ENCODE measurements at places on chromosomes 4 and X.

DNA sequence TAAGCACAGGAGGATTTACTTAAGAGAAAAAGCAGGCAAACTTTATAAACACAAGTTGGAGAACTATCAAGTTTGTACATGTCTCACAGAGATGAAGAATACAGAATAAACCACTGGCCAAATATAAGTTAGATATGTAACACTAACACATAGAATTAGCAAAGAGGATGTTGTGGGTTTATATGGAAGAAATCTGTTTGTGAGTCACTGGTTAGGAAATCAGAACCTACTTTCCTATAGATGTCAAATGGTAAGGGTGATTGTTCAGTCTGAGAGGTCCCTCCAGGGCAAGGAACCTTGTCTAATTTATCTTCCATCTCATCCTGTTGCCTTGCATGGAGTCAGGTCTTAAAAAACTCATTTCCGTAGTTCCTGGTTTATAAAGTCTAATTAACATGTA, 14.8 kb upstream of the ART3 start:
- DNase-seq = no peak

DNA sequence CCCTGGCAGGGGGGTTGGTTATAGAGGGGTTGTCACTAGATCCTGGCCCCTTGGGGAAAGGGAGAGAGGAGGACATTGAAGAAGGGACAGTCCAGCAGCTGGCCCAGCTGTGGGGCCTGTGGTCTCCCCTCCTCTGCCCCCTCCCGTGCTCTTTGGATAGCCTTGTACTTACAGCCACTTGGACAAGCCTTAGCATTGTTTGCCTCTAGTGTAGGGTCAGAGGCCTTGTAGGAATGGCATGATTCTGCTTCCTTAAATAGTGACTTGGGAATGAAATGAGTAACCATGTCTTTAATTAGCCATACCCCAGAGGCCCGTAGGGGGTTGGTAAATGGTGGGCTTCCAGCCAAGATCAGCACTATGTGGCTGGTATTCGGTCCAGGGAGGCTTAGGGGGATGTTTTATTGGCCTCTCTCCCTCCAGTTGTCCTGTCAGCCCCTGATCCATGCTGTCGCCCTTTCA, 230.6 kb downstream of the PTTG2 start:
- no peak for DNase-seq

- no peak for DNase-seq
Observed at GRCh38 chrX:14386981-14387380, 142.4 kb upstream of the GLRA2 start.

DNA sequence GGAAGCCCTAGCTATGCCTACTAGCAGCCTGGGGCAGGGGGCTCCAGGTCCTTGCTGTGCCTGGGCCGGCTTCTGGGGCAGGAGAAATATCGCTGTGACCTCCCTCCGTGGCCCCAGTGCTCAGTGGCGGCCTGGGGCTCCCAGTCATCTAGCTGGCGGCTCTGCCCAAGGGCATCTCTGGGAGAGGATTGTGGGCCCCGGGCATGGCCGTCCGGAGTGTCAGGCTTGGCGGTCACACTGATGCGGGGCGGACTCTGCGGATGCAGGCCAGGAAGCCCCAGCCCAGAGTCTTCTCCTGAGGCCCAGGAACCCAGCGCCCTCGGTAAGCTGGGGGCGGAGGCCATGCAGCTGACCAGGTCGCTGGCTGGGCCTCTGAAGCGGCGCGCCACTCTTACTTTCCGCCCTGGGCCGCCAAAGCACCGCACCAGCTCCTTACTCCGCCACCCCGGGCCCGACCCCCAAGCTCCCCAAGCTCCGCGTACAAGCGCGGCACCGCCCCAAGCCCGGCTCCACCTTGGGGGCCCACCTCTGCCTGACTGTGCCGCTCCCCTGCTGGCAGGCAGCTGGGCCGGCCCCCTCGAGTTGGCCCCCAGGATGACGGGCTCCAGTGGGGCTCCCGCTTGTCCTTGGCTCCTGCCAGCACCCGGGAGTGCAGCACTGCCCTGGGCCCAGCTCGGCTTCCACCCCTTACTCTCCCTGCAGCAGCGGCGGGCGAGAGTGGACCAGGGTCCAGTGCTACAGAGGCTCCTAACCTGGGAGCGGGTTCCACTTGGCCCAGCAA, 720.0 kb downstream of the PCDH18 start:
- DNase-seq = no peak

DNA sequence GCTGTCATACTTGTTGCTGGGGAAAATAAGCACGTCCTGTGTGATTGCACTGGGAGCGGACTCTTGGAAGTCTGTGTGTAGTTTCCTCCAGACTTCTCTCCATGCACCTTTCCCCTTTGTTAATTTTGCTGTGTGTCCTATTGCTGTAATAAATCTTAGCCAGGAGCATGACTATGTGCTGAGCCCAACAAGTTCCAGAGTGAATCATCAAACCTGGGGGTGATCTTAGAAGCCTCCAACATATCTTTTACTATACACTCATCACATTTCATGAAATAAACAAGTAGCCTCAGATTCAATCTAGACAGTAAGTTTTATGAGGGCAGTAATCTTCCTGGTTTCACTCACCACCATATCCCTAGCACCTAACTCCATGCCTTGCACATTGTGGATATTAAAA, 43.3 kb upstream of the FGF13 start:
- no peak for DNase-seq

GRCh38 chr4:117385526-117385925, 300.1 kb upstream of the TRAM1L1 start:
- no peak for DNase-seq

GRCh38 chr4:101103381-101104142, 243.8 kb downstream of the PPP3CA start:
- DNase-seq = peak; percentile 57

DNA sequence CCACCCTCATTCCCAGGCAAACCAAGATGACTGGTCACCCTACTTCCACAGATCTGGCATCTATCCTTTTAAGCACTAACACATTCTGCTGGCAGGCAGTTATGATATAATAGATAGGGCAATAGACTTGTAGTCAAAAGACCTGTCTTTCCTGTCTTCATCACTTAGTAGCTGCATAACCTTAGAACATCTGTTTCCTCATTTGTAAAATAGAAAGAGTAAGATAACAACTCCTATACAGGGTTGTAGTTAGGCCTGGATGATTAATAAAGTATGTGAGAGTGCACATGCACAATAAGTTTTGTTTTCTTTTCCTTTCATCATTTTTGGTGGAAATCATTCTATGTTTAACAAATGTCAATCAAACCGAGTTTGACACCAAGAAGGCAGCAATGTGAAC, 72.1 kb downstream of the GPR82 start:
- DNase-seq = no peak

DNA sequence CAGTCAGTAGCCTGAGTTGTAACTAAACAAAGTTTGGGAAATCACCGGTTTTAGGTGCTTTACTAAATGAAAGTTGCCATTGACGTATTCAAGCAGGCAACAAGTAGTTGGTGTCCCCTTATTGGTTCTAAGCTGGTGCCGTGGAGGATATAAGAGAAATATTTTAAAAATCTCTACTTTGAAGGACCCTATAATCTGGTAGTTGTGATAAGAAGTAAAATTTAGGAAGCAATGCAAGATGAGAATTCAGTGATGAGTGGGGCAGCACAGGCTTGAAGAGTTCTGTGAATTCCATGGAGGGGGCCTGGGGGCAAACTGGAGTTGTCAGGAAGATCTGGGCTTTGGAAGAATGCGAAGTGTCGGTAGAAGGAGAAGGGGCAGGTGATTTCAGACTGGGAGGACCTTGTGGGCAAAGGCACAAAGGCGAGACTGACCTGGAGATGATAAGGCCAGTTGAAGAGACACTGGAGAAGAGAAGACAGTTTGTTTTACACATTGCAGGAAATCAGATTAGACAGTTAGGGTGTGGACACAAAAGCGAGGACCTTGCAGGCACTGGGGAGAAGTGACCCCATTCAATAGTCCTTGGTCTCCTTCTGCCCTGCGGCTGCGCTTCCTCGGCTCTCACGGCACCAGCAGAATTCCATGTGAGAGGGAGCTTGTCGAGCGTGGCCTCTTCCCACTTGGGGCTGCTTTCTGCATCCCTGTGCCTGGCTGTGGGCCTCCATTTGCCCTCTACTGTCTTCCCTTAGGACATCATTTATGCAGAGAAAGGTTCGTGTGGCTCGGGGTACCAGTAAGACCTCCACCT, 1.3 kb downstream of the RHOH start:
- DNase-seq = peak; percentile 82

GRCh38 chrX:49137492-49137891, 14.0 kb upstream of the GPKOW start:
- no peak for DNase-seq

- DNase-seq = no peak
Observed at GRCh38 chr4:86556791-86557415, 37.2 kb upstream of the PTPN13 start.

- no peak for DNase-seq
Observed at GRCh38 chr4:61545902-61546480, 345.9 kb downstream of the ADGRL3 start.

DNA sequence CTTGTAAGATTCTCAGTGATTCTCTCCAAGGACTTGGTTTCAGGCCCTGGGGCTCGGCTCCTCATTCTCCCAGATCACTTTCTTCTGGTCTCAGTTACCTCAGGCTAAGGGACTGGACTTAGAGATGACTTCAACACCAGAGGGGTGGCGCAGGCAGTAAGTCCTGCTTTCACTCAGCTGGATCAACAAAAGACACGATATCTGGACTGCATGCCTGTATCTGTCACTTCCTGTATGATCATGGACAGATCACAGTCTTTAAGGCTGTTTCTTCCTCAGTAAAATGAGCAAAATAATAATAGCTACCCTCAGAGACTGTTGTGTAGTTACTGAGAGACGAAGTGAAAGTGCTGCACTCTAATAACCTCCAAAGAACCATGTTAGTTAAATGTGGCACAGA, 19.5 kb upstream of the CXCR3 start:
- DNase-seq = no peak

- no peak for DNase-seq
Observed at GRCh38 chrX:40240844-40241243, 143.1 kb upstream of the BCOR start.

DNA sequence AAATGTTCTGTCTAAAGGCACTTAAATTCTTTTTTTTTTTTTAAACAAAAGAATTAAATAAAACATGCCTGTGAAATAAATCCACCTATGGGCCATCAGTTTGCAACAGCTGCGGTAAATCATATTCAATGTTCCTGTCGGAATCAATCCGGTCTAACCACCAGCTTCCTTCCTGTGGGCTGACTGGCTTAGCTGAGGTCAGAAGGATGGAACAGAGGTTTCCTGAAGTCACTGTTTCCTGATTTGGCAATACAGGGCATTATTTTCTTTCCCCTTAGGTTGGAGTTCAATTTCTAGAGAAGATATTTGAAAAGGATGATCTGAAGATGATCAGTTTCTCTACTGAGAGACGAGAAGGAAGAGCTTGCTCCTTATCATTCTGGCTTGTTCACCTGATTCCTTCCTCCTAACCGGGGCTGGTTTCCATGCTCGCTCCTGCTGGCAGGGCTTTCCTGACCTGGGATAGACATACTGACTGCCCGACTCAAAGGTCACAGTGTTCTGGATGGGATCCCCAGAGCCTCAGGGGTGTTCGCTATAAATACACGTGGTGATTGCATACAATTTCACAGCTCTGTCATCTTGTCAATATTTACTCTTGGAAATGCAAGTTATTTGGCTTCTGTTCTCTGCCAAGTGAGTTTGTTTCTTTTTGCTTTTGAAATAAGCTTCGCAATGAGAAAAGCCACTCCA, 21.7 kb downstream of the PDLIM3 start:
- no peak for DNase-seq

DNA sequence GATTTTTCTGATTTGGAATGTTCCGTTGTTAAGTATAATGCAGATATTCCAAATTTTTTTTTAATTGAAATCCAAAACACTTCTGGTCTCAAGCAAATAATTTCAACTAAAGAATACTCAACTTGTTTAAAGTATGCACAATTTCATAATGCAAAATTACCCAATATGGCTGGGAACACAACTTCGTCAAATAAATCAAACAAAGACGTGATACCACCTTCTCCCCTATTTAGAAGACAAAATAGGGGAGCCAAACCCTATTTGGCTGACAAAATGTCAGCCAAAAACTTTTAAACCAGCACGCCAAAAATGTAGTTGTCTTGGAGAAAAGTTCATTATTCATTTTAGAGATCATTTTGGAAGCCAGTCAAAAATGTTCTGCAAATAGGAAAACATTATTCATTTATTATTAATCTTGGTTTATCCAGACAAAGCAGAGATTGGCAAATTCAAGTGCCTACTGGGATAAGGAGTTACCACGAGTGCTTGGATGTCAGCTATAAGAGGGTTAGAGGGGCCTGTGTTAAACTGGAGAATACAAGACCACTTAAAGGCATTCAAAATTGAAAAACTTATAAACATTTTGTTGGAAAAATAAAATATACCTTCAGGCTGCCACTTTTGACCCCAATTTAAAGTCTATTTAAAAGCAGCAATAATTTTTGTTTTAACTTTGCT, 3.3 kb upstream of the TKTL2 start:
- no peak for DNase-seq

DNA sequence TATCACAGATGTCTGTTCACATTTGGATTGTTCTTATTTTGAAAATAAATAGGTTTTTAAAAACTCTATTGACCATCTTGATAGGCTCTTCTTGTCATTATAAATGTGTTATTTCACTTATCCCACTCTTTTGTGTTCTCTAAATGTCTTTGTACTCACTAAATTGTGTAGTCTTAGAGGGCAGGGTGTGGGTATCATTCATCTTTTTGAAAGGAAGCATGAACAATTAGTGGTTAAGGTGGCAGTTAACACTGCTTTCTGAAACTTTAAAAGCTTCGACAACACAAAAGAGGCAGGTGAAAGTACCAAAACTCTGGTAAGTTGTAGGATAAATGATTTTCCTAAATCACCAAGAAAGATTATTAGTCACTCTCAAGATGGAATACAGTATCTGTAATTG, 83.2 kb downstream of the IL15 start:
- no peak for DNase-seq

Data from islet precursor cell (in vitro differentiated cells).